ENCODE measurements at places on chromosomes 5 and 9.

- DNase-seq, result peak; percentile 98
Observed at GRCh38 chr5:132090107-132090506, 16.5 kb downstream of the CSF2 start.

DNA sequence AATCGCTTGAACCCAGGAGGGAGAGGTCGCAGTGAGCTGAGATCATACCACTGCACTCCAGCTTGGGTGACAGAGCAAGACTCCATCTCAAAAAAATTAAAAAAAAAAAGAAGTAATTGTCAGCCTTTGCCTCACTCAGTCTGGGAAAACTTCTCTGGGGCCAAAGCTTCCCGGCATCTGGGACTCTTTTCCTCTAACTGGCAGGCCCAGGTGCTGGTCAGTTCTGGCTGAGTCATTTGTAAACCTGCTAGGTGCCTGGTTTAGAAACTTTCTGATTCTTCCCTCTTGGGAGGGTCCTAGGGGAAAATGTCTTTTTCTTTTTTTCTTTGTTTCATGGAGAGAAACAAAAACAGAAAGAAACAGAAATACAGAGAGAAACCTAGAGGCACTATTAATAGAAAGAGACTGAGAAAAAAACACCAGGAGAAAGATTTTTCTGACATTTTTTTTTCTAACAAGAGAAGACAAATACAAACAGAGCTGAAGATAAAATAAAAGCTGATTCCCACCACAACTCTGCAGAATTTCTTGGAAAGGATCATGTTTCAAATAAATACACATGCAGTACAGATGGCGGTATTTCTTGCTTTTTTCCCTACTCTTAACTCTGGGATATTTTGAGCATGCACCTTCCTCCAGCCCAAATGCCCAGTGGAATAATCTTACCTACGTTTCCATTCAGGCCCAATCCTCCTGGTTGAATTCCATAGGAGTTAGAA lies 22.1 kb upstream of the UBAP2 start:
- no peak for DNase-seq

DNA sequence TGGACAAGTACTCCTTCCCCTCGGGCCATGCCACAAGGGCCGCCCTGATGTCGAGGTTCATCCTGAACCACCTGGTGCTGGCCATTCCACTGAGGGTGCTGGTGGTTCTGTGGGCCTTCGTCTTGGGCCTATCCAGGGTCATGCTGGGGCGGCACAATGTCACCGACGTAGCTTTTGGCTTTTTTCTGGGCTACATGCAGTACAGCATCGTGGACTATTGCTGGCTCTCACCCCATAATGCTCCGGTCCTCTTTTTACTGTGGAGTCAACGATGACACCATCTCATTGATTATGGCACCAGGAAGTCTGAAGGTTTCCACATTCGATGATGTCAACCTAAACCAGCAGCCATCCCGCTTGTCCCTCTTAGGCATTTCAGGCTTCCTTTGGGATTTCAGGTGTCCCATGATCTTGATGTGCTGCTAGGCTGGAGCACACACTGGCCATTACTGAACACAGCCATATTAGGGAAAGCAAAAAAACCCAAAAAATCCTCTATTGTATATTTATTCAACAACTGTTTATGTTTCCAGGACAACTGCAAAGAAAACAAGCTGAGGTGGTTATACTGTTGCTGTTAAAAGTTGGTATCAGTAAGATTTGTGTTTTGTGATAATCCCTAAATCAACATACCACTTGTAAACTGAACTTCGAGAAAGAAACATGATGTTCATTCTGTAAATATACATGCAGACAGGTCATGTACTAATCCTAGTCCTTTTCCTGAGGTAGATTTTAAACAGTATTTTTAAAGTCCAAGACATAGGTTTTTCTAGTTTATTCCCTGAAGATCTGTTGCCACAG lies 1.1 kb downstream of the PLPP6 start:
- no peak for DNase-seq

- no peak for DNase-seq
Observed at GRCh38 chr5:128435861-128436260, 102.2 kb downstream of the FBN2 start.
